ENCODE measurements at places on chromosomes 11 and 22. TPM values are rescaled to one million over a fixed set of nuclear protein-coding genes. Genes with fewer than 3 reads are reported as not detected.

- no peaks in the 10 kb centered on the region for H3K36me3 ChIP-seq
- peaks cover 21% of the 10 kb centered on the region for H3K27me3 ChIP-seq
- H3K4me3 ChIP-seq = peak overlapping the region; percentile 51
- DNase-seq = no peak
- H3K27ac ChIP-seq = no peak overlapping the region
- H3K4me1 ChIP-seq = peaks cover 35% of the 10 kb centered on the region
Measured at GRCh38 chr22:17120711-17121232, 388 bp downstream of the TMEM121B start.

DNA sequence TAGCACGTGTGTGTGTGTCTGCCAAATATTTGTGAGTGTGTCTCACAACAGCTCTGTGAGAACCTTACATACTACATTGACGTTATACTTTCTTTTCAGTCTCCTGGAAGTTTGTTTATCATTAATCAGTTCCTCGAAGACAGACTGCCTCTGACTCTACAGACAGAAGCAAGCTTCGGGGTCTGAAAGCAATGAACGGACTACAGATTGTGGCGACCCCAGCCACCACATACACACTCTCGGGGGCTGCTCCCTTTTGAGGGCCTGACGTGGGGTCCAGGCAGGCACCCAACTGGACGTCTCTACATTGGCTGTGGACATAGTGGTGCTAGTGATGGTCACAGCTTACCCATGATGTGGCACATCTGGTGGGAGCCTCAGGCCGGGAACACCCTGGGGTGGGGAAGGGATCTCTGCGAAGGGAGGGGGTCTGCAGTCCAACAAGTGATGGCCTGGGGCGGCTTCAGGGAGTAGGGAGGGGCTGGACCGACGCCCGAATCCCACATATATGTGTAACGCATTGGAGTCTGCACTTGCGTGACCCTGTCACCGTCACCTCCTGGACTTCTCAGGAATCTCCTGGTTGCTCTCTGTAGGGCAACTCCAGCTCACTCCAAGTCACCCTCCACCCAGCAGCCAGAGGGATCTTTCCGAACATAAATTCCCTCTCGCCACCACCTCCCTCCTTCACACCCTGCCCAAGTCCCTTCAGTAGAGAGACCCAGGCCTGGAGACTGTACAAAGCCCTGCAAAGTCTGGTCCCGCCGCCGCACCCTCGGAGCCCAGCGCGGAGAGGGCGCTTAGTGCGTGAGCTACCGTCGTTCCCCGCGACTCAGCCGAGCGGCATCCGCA lies 30.4 kb upstream of the TRIM29 start:
- H3K4me3 ChIP-seq = peak overlapping the region; percentile 61
- peaks cover 26% of the 10 kb centered on the region for H3K4me1 ChIP-seq
- no peak overlapping the region for H3K27ac ChIP-seq
- peaks cover 46% of the 10 kb centered on the region for H3K27me3 ChIP-seq

ATG13 gene
- 20.3 TPM for total RNA-seq

TYR gene
- not detected for total RNA-seq

- no peak overlapping the region for H3K4me3 ChIP-seq
- H3K27ac ChIP-seq = no peak overlapping the region
- peaks cover 10% of the 10 kb centered on the region for H3K4me1 ChIP-seq
- no peak for DNase-seq
- H3K36me3 ChIP-seq = no peaks in the 10 kb centered on the region
- H3K27me3 ChIP-seq = peaks cover 5% of the 10 kb centered on the region
Measured at GRCh38 chr11:115724666-115725065, 220.5 kb upstream of the CADM1 start.

DNA sequence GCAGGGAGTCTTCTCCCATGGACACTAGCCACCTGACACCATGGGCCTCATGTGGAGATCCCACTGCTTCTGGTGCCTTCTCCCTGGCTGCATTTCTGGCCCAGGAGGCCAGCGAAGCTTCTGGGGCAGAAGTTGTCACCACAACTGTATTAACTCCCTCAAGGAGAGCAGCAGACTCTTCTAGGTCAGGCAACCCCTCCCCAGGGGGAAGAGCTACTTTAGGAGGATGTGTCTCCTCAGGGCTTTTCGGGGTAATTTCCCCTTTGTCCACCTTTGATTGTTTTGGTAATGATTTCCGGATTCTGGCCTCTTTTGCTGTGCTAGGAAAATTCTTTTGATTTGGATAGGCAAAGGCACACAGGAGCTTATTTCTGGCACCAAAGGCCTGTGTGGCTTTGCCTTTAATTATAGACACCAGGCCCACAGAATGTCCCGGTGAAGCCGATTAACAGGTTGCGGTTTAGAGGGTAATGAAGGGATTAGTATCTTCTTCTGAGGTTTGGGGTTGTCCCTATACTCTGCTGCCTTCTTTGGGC lies 8.9 kb upstream of the UCP2 start:
- DNase-seq = no peak
- no peak overlapping the region for H3K4me3 ChIP-seq
- no peak overlapping the region for H3K27ac ChIP-seq
- no peaks in the 10 kb centered on the region for H3K36me3 ChIP-seq
- H3K27me3 ChIP-seq = no peaks in the 10 kb centered on the region
- H3K4me1 ChIP-seq = no peaks in the 10 kb centered on the region

TRIM6 gene
- total RNA-seq = 1.5 TPM

DNA sequence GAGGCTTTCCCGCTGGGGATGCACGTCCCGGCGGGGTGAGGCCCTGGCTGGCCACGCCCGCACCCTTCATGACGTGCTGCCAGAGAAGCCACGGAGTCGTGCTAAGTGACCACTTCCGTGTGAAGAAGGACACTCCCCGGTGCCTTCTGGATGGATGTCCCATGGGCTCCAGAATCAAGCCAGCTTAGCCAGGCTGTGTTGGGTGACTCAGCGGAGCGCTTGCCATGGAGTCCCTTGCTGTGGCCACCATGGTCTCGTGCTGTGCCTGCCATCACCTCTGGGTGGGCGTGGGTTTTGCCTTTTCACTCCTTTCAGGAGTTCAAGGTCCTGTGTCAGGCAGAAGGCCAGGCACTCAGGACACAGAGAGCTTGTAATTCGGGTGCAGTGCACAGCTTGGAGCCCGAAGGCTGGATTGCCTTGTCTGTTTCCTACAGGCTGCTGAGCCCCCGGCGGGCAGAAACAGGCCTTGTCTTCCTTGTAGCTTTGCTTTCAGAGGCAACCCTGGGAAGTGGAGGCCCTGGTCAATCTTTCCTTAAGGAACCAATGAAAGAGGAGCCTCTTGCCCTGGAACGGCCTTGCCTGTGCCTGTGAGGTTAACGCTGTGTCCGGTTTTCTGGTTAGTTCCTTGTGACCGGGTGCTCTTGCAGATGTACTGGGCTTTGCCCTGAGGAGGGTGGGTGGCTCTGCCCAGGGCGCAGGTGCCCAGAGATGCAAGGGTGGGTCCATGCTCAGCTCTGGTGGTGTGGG lies 268.6 kb downstream of the TBC1D22A start:
- H3K4me1 ChIP-seq = no peaks in the 10 kb centered on the region
- no peak overlapping the region for H3K27ac ChIP-seq

- no peak overlapping the region for H3K4me3 ChIP-seq
- no peaks in the 10 kb centered on the region for H3K36me3 ChIP-seq
- no peaks in the 10 kb centered on the region for H3K27me3 ChIP-seq
- H3K4me1 ChIP-seq = no peaks in the 10 kb centered on the region
Measured at GRCh38 chr11:131867457-131868257, 497.2 kb downstream of the NTM start.

DNA sequence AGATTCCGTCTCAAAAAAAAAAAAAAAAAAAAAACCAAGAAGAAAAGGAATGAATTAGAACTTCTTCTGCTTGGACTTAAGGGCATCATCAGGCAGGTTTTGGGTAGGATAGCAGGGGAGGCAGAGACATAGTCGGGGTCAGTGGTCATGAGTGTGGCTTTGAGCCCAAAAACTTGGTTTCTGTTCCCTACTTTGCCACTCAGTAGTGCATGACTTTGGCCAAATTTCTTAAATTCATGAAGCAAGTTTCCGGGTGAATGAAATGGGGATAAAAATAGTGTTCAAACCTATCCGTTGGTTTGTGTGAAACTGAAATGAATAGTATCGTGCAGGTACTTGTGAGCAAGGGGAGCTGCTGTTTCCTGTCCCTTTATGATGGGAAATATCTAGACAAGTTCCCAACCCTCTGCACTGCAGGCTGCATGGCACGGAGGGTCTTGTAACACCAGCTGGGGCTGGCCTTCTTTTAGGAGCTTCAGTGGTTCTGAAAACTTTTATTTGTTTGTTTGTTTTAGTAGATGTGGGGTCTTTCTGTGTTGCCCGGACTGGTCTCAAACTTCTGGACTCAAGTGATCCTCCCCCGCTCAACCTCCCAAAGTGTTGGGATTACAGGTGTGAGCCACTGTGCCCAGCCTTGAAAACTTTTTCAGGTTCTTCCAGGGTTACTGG lies 18.4 kb downstream of the NEAT1 start:
- DNase-seq = no peak
- peaks cover 62% of the 10 kb centered on the region for H3K36me3 ChIP-seq
- no peaks in the 10 kb centered on the region for H3K27me3 ChIP-seq
- H3K4me1 ChIP-seq = peaks cover 20% of the 10 kb centered on the region
